Esophagus muscularis mucosa (tissue), 4 donors: ENCODE measurements at places on chromosomes 5 and 9. TPM values are rescaled to one million over a fixed set of nuclear protein-coding genes. Genes with fewer than 3 reads are reported as not detected.

CCNJL gene
- total RNA-seq: 2.5 TPM

FBXW11 gene
- 60.8 TPM for total RNA-seq

DRD1 gene
- 0.06 TPM for total RNA-seq

SLC6A3 gene
- total RNA-seq: not detected

- H3K27ac ChIP-seq: no peak overlapping the region
- no peak overlapping the region for H3K4me3 ChIP-seq
- H3K36me3 ChIP-seq: no peaks in the 10 kb centered on the region
- no peaks in the 10 kb centered on the region for H3K27me3 ChIP-seq
These were observed 145.2 kb upstream of the TAS2R1 start for GRCh38 chr5:9775339-9775738.

- no peak overlapping the region for H3K4me3 ChIP-seq
- no peak for DNase-seq
- no peaks in the 10 kb centered on the region for H3K4me1 ChIP-seq
- H3K36me3 ChIP-seq: no peaks in the 10 kb centered on the region
- H3K27ac ChIP-seq: no peak overlapping the region
These were observed 563.0 kb downstream of the LRRC70 start for GRCh38 chr5:63141591-63141990.

GRCh38 chr9:696332-697323 is 144.9 kb upstream of the DMRT1 start:
- peaks cover 85% of the 10 kb centered on the region for H3K4me1 ChIP-seq
- peak overlapping the region; percentile 47 for H3K4me3 ChIP-seq
- no peaks in the 10 kb centered on the region for H3K36me3 ChIP-seq
- DNase-seq: no peak

DNA sequence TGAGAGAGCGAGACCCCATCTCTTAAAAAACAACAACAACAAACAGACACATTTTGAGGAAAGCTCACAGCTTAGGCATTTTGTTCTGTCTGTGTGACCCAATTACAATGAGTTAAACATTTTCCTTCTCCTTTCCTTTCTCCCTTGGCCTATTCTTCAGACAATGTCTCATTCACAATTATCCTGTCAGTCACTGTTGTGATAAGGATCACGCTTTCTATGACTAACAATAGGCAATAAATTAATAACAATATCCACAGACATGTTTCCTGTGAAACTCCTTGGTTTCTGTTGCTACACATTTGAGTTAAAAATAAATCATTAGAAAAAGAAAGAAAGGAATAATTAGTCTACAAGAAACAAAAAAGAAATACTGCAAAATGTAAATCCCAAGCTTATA is 19.8 kb upstream of the CARTPT start:
- H3K27ac ChIP-seq: no peak overlapping the region
- H3K4me1 ChIP-seq: no peaks in the 10 kb centered on the region
- H3K4me3 ChIP-seq: no peak overlapping the region
- peaks cover 27% of the 10 kb centered on the region for H3K27me3 ChIP-seq

- peaks cover 30% of the 10 kb centered on the region for H3K4me1 ChIP-seq
- no peak overlapping the region for H3K4me3 ChIP-seq
- H3K36me3 ChIP-seq: no peaks in the 10 kb centered on the region
- H3K27me3 ChIP-seq: no peaks in the 10 kb centered on the region
- H3K27ac ChIP-seq: no peak overlapping the region
These were observed 59.9 kb upstream of the IL6ST start for GRCh38 chr5:56054666-56055065.

DNA sequence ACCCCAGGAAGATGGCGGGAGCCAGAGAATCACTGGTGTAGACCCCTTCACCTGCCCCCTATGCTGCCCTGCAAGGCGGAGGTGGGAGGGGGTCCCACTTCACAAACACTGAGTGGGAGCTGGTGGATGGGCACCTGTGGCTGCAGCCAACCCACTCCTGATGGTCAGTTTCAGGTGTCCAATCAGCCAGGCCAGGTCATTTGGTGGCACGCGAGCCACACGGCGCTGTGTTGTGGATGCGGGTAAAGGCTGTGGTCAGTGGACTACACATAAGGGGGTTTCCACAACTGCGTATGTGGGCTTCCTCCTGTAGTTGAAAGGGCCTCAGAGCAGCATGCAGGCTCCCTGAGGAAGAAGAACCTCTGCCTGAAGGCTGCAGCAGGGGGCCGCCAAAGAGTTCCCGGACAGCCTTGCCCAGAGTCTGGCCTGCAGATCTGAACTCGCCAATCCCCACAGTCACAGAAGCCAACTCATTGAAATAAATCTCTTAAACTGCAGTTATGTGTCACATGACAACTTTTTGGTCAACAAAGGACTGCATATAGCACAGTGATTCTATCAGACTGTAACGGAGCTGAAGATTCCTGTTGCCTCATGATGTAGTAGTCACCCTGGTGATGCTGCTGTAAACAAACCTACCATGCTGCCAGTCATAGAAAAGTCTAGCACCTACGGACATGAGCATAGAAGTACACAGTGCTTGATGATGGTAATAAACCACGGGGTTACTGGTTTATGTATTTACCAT is 284.7 kb upstream of the IRX2 start:
- no peak overlapping the region for H3K4me3 ChIP-seq
- H3K27ac ChIP-seq: no peak overlapping the region
- H3K4me1 ChIP-seq: no peaks in the 10 kb centered on the region
- H3K27me3 ChIP-seq: no peaks in the 10 kb centered on the region
- no peaks in the 10 kb centered on the region for H3K36me3 ChIP-seq
- no peak for DNase-seq

GRCh38 chr5:87421307-87421706 is 8.6 kb upstream of the CCNH start:
- H3K4me1 ChIP-seq: no peaks in the 10 kb centered on the region
- H3K4me3 ChIP-seq: no peak overlapping the region
- no peaks in the 10 kb centered on the region for H3K27me3 ChIP-seq
- DNase-seq: no peak

GRCh38 chr9:114308361-114308950 is 14.4 kb upstream of the ORM1 start:
- H3K27ac ChIP-seq: no peak overlapping the region
- H3K36me3 ChIP-seq: no peaks in the 10 kb centered on the region
- DNase-seq: peak; percentile 83

GRCh38 chr9:108182950-108183381 is 672.8 kb downstream of the ACTL7B start:
- no peaks in the 10 kb centered on the region for H3K36me3 ChIP-seq
- peak; percentile 77 for DNase-seq
- no peak overlapping the region for H3K4me3 ChIP-seq

DNA sequence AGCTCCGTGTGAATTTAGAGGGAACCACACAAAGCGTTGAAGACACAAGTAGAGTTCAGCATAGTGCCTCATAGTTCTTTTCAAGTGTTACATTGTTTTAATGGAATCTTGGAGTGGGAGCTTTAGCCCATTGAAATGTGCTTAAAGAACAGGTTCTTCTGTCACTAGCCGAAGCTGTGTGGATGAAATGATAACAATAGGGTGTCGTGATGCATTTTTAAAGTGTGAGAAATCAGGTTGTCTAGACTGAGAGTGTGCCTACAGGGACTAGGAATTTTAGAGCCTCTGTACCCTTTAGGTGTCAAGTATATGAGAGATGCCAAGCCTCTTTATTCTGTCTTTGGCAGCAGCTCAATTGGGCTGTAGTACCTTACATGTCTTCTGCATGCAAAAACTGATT is 83.0 kb downstream of the NDUFS4 start:
- H3K4me1 ChIP-seq: peaks cover 57% of the 10 kb centered on the region
- H3K4me3 ChIP-seq: no peak overlapping the region
- H3K27me3 ChIP-seq: no peaks in the 10 kb centered on the region

- no peak overlapping the region for H3K27ac ChIP-seq
- no peak for DNase-seq
- H3K36me3 ChIP-seq: peaks cover 10% of the 10 kb centered on the region
- H3K4me1 ChIP-seq: peaks cover 22% of the 10 kb centered on the region
- no peak overlapping the region for H3K4me3 ChIP-seq
These were observed 2.5 kb upstream of the HNRNPAB start for GRCh38 chr5:178201927-178202235.

GRCh38 chr9:130681769-130682420 is 11.7 kb upstream of the EXOSC2 start:
- peak overlapping the region; percentile 33 for H3K27ac ChIP-seq
- peaks cover 17% of the 10 kb centered on the region for H3K4me1 ChIP-seq
- peaks cover 20% of the 10 kb centered on the region for H3K27me3 ChIP-seq
- no peaks in the 10 kb centered on the region for H3K36me3 ChIP-seq

DNA sequence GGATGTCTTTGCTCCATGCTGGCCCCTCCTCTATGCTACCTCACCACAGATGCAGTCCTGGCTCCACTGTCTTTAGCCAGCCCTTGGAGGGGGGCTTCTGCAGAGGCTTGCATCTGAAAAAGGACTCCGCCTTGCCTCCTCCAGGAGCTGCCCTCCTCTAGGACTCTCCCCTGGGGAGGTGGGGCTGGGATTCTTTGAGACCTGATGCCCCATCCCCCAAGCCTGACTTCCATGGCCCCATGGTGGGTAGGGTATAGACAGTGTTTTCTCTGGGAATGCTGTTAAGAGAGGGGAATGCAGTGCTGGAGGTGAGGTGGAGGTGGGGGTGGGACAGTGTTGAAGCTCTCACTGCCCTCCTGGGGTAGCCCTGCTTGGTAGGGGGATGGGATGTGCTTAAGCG is 14.3 kb downstream of the JADE2 start:
- H3K4me1 ChIP-seq: peaks cover 34% of the 10 kb centered on the region
- H3K4me3 ChIP-seq: no peak overlapping the region
- no peak overlapping the region for H3K27ac ChIP-seq
- no peaks in the 10 kb centered on the region for H3K27me3 ChIP-seq

DNA sequence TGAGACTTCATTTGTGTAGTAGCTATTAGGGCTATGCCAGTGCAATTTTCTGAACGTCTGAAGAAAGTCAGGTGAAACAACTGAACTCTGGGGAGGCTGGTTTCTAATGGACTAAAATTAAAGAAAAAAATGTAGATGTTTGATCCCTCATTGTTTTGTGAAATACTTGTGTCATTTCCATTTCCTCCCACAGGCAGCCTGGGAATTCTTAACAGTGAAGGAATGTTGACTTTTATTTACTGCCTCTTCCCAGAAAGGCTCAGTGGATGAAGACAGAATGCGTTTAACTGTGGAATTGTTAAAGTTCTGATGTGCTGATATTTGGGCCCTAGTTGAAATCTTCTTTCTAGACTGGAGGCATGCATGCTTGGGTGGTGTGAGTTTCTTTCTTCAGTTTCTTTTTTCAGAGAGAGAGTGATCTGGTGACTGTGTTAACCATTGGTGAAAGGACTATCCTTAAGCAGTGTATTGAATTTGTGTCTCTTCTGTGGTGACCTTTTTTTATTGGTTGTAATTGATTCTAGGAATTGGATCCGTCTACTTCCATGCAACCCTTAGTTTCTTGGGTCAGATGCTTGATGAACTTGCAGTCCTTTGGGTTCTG is 15.5 kb downstream of the ACER2 start:
- DNase-seq: no peak
- H3K4me1 ChIP-seq: peaks cover 7% of the 10 kb centered on the region
- H3K27me3 ChIP-seq: no peaks in the 10 kb centered on the region
- no peak overlapping the region for H3K27ac ChIP-seq
- H3K36me3 ChIP-seq: no peaks in the 10 kb centered on the region
- no peak overlapping the region for H3K4me3 ChIP-seq

DNA sequence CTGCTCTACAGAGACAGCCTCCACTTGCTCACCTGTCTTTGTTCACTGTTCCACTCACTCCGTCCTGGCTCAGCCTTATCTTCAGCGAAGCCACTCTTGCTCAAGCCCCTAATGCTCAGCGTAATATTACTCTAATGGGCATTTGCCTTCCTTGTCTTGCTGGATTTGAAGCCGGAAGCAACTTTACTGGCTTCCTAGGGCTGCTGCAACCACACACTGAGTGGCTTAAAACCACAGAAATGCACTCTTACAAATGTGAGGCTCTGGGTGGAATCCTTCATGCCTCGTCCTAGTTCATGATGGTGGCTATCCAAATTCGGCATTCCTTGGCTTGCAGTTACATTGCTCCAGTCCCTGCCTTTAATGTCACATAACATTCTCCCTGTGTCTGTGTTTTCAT is 85.5 kb upstream of the MARCHF11 start:
- H3K4me1 ChIP-seq: no peaks in the 10 kb centered on the region
- H3K4me3 ChIP-seq: no peak overlapping the region
- no peak for DNase-seq
- H3K36me3 ChIP-seq: no peaks in the 10 kb centered on the region

DNA sequence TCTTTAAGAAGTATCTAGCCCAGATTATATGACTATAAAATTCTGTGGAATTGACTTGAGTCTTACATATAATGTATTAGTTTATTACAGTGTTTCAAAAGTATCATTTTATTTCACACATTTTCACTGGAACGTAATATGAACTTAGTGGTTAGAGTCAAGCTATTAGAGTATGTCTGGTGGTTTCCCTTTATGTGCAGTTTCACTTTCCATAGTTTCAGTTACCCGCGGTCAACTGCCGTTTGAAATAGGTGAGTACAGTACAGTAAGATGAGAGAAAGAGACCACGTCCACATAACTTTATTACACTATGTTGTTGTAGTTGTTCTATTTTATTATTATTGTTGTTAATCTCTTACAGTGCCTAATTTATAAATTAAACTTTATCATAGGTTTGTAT is 50.5 kb downstream of the COMMD10 start:
- H3K27ac ChIP-seq: no peak overlapping the region
- H3K4me3 ChIP-seq: no peak overlapping the region
- H3K36me3 ChIP-seq: peaks cover 3% of the 10 kb centered on the region
- DNase-seq: no peak
- peaks cover 4% of the 10 kb centered on the region for H3K4me1 ChIP-seq
- H3K27me3 ChIP-seq: no peaks in the 10 kb centered on the region

- H3K36me3 ChIP-seq: no peaks in the 10 kb centered on the region
- H3K27ac ChIP-seq: no peak overlapping the region
- no peak for DNase-seq
- H3K27me3 ChIP-seq: peaks cover 4% of the 10 kb centered on the region
- H3K4me3 ChIP-seq: no peak overlapping the region
These were observed 24.6 kb downstream of the PDZD2 start for GRCh38 chr5:31663519-31663918.

DNA sequence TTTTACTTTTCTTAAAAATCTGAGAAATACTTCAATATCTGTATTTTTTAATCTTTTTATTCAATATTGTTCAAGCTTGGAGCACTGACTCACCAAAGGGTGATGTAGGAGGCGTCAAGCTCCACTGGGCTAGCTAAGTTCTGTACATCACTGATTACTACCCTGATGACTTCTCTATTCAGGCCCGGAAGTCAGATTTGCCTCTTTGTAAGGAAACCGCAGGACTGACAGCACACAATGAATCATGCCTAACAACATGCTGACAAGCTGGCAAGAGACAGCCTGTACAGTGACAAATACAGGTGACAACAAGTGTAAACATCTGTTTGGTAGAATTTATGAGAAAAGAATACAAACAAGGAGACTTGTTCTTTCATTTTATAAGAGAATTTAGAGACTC is 627.9 kb upstream of the RORB start:
- no peaks in the 10 kb centered on the region for H3K36me3 ChIP-seq
- H3K27me3 ChIP-seq: no peaks in the 10 kb centered on the region
- H3K27ac ChIP-seq: no peak overlapping the region
- no peak overlapping the region for H3K4me3 ChIP-seq
- DNase-seq: no peak
